A549 treated with ZK216348 at 1 μM for 4 hours (cell line): ENCODE measurements at places on chromosomes 1 and 21. TPM values are rescaled to one million over a fixed set of nuclear protein-coding genes. Genes with fewer than 3 reads are reported as not detected.

CLDN8 gene
- total RNA-seq: not detected in 5 replicates

RRP15 gene
- total RNA-seq: 17.8 to 41.7 TPM (median 25.9 TPM) in 5 replicates

SH2D1B gene
- total RNA-seq: 0.08 to 0.18 TPM (median 0.09 TPM) in 5 replicates

APP gene
- 244 to 323 TPM (median 284 TPM) in 5 replicates for total RNA-seq

ATP13A2 gene
- total RNA-seq: 23.1 to 35.2 TPM (median 28.6 TPM) in 5 replicates

KCNJ15 gene
- 0.06 to 0.17 TPM (median 0.07 TPM) in 3 of 5 replicates, not detected in the others for total RNA-seq

LRRIQ3 gene
- 0.59 to 0.82 TPM (median 0.69 TPM) in 5 replicates for total RNA-seq

HOOK1 gene
- 0.17 to 0.34 TPM (median 0.21 TPM) in 5 replicates for total RNA-seq

ST6GALNAC3 gene
- total RNA-seq: 0.34 to 0.80 TPM (median 0.53 TPM) in 5 replicates

KCNJ10 gene
- not detected in 5 replicates for total RNA-seq

GOLT1A gene
- 4.0 to 6.3 TPM (median 4.8 TPM) in 5 replicates for total RNA-seq

ITLN2 gene
- 0.14 to 1.1 TPM (median 0.36 TPM) in 5 replicates for total RNA-seq

OVAAL gene
- 0.18 TPM in 1 of 5 replicates, not detected in the others for total RNA-seq

KRTAP7-1 gene
- not detected in 5 replicates for total RNA-seq

MAEL gene
- total RNA-seq: not detected in 5 replicates
